Central memory CD4-positive, alpha-beta T cell (primary cell): ENCODE measurements at places on chromosomes 2 and 18.

DNA sequence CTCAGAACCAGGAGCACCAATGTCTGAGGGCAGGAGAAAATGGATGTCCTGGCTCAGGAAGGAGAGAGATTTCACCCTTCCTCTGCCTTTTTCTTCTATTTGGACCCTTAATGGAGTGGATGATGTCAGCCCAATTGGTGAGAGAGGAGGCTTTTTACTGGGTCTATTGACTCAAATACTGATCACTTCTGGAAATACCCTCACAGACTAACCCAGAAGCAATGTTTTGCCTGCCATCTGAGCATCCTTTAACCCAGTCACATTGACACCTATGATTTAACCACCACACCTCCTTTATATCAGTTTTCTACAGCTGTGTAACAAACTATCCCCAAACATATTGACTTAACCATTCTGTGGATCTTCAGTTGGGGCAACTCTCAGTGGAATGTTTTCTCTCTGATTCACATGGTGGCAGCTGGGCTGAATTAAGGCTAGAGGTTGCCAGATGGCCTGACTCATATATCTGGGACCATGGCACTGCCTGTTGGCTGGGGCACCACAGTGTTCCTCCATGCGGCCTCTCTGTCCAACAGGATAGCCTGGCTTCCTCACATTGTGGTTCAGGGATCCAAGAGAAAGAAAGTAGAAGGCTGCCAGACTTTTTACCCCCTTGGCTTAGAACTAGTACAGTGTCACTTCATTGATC lies 18.2 kb upstream of the MBOAT2 start:
- no peak for DNase-seq

DNA sequence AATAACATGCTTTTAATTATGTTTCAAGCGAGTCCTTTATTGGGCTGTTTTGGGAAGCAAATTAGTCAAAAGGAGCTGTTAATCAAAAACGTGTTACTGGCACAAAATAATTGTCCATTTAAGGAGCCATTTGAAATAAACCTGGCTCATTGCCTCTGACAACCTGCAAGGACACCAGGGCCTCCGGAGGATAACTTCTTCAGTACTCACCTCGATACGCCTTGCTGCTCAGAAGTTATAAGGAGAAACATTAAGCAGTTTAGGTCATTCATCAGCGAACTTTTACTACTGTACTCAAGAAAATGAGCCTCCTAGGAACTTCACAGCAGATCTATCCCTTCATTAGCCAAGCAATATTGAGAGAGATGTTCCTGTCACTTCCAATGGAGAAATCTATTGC lies 1579.2 kb upstream of the ACVR2A start:
- DNase-seq, result no peak

GRCh38 chr18:57803103-57803969 lies at the start of gene ATP8B1:
Gene ATP8B1 (minus strand): TSS chr18:57803315. CDS start chr18:57731807, 71,508 bp downstream.
- no peak for DNase-seq

DNA sequence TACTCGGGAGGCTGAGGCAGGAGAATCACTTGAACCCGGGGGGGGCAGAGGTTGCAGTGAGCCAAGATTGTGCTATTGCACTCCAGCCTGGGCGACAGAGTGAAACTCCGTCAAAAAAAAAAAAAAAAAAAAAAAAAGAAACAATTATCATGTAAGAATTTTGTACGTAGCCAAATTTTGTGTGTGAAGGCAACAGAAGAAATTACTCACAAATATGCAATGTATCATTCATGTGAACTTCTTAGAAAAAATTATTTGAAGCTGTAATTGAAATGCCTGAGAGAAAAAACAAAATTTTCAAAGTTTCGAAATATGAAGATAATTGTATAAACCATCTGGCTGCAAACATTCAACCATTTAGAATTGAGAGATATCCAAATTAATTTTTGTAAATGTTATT lies 204.8 kb upstream of the PARD3B start:
- no peak for DNase-seq

GRCh38 chr2:100755441-100755840 lies 64.5 kb upstream of the NPAS2 start:
- no peak for DNase-seq

DNA sequence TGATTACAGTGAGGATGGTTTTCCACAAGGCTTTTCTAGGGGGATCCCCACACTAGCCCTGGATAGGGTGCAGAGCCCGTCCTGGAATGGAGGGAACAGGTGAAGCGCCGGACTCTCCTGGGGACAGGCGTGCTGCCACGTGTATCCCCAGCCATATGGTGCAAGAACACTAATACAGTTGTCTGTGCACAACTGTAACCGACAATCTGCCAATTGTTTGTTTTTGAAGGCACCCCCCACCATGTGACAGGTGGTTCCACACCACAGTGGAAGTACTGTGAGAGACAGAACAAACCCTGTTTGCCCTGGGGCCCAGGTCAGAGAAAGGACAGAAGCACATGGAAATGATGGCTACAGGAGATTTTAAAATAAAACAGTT lies 52.9 kb downstream of the MYCN start:
- DNase-seq, result no peak

- no peak for DNase-seq
Measured at GRCh38 chr2:72602711-72603110, 223.1 kb downstream of the EXOC6B start.

GRCh38 chr2:171483793-171484192 lies 38.5 kb upstream of the CYBRD1 start:
- DNase-seq, result no peak
